Stimulated activated CD8-positive, alpha-beta memory T cell treated with anti-CD3 and anti-CD28 coated beads, Interleukin-2, amount 100 ng/mL, for 48 hours (primary cell): ENCODE measurements at places on chromosomes 1 and 21.

DNA sequence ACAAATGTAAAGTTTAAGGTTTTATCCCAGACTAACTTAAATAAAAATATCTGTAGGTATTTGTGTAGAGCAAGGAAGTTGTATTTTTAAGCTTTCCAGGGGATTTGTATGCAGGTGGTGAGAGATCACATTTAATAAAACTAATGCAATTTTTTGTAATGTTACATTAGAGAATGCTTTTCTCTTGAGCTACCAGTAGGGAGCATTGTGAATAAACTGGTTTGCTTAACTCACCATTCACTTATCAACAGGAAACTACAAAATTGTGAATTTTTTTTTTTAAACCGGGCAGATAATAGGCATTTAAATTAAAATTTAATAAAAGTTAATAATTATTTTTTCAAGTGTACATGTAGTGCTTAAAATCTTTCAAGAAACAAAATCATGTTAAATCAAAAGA is 78.6 kb downstream of the IVNS1ABP start:
- DNase-seq: no peak

- no peak for DNase-seq
Measured at GRCh38 chr1:159339536-159339935, 37.4 kb downstream of the FCER1A start.

DNA sequence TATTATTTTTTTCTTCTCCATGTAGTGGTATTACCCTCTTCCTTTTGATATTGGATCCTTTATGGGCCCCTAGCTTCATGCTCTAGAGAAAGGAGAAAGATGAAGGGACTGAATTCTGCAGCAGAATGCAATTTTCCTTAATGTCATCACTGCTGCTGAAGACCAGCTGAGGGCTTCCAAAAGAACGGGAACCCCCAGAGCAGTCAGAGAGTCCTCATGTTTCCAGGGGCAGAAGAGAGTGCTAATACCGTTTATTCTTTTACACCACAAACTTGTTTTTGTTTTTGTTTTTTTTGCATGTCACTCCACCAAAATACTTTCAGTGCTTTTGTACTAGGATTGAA is 21.1 kb upstream of the TBX15 start:
- DNase-seq: no peak

GRCh38 chr1:190975827-190976226 is 498.2 kb upstream of the BRINP3 start:
- no peak for DNase-seq
